ENCODE measurements at places on chromosomes 3 and 15.

GRCh38 chr3:193010191-193010590, 92.5 kb upstream of the MB21D2 start:
- no peak for DNase-seq

- no peak for DNase-seq
Observed at GRCh38 chr3:13570391-13571194, 21.7 kb downstream of the FBLN2 start.

GRCh38 chr3:189320511-189320910, 148.7 kb downstream of the TPRG1 start:
- DNase-seq, result no peak

- no peak for DNase-seq
Observed at GRCh38 chr3:122594025-122594424, 16.6 kb downstream of the PARP15 start.

- DNase-seq, result no peak
Observed at GRCh38 chr3:58679974-58680666, 13.5 kb upstream of the FAM3D start.

DNA sequence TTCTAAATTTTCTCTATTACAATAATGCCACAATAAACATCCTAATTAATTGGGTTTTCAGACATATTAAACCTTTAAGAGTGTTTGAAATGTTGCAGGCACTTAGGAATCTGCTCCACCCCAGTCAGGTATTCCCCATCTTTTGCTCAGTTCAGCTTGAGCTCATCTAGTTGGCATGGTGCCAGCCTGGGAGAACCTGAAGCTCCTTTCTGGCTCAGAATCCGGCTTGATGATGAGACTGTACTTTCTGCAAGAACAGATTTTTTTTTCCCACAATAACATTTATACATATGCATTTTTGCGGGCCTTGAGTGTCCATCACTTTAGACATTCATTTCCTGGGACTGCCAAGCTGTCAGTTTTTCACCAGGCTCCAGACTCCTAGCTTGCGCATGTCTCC, 7.7 kb upstream of the OXSR1 start:
- no peak for DNase-seq

DNA sequence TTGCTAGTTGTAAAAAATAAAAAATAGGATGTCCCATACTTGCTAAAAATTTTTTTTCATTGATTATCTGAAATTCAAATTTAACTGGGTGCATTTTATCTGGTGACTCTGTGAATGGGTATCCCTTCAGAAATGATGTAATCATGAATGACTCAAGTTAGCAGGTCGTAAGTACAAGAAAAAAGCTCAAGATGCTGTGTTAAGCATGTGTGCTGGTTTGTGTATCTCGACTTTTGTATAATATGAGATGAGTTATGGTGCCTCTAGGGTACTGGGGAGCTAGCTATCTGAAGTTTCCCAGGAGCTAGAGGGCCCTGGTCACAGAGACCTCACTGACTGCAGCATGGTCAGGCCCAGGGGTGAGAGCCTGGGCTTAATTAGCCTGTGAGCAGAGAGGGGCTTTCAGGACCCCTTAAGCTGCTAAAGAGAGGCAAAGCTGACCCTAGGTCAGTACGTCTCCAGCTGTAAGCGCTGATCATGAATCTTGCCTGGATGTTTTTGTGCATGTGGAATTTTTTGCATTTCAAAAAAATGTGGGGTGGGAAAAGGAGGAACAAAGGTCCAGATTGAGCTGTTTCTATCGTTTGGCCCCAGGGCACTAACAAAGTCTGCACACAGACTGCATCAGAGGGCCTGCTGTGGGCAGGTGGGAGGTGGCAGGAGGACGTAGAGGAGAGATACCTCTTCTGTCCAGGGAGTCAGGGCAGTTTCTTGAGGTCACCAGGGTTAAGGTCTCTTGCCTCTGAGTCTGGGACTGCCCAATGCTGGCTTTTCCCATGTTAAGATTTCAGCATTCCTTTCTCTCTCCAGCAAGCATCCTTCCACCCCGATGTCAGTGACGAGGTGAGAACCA, 233.2 kb upstream of the TPM1 start:
- peak; percentile 43 for DNase-seq

GRCh38 chr15:55897560-55898336, 95.7 kb downstream of the NEDD4 start:
- peak; percentile 70 for DNase-seq

DNA sequence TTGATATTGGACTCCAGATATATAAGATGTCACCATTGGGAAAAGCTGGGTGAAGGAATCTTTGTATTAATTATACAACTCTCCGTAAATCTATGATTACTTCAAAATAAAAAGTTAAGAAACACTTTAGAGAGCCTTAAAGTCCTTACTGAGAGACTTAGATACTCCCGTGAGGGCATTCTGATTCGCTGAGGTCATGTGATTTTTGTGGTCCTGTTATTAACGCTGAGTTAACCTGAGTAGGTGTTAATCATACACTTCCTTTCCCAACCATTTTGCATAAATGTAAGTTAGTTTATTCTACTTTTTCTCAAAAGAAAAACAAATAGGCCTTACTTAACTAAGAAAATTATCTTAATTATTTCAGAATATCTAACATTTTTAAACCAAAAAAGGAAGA, 67.1 kb upstream of the LMOD3 start:
- no peak for DNase-seq

DNA sequence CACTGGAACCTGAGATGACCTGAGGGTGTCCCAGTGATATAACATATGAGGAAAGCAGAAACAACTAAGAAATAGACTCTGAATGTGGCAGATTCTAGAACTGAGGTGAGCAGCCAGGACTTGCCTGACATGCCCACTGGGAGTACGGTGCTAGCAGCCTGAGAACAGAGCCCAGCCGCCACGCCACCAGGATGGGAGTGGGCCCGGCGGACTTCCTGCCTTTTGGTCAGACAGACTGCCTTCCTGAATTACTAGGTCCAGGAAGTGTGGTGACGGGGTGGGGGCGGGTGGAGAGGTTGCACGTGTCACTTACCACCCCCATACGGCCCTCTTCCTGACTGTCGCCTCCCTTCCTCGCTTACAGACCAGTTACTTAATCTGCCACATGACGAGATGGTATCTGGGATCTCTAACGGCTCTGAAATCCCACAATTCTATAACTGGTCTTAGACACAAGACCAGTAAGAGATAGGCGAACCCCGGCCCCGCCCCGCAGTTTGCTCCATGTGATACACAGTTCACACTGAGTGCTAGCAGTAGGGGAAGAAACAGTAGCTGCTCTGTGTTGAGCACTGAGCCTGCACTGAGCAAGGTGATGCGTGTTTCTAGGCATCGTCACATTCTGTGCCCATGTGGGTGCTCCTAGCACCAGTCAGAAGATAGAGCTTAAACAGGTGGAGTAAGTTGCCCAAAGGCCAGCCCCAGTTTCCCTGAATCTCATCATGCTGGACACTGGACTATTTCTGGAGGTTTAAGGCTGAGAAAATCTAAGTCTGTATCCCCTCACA, 95.7 kb downstream of the CPN2 start:
- peak; percentile 70 for DNase-seq

GRCh38 chr3:124935264-124935663, 713 bp upstream of the MUC13 start:
- DNase-seq, result no peak

DNA sequence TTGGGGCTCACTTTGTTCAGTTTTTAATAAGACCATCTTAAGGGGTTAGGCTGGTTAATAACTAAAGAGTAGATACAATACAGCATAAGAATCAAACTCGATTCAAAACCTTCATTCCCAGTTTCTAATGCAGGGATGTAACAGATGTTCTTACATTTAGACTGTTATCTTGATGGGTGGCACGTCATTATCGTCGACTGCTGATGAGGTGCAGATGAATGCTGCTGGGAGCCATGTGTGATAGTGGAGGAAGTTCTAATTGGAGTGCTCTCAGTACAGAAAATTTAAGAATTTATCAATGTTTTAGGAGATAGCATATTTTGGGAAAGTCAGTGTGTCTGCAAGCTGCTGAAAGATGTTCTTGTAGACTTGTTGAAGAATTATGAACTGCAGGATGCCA, 331.5 kb downstream of the PTPRG start:
- DNase-seq, result no peak

DNA sequence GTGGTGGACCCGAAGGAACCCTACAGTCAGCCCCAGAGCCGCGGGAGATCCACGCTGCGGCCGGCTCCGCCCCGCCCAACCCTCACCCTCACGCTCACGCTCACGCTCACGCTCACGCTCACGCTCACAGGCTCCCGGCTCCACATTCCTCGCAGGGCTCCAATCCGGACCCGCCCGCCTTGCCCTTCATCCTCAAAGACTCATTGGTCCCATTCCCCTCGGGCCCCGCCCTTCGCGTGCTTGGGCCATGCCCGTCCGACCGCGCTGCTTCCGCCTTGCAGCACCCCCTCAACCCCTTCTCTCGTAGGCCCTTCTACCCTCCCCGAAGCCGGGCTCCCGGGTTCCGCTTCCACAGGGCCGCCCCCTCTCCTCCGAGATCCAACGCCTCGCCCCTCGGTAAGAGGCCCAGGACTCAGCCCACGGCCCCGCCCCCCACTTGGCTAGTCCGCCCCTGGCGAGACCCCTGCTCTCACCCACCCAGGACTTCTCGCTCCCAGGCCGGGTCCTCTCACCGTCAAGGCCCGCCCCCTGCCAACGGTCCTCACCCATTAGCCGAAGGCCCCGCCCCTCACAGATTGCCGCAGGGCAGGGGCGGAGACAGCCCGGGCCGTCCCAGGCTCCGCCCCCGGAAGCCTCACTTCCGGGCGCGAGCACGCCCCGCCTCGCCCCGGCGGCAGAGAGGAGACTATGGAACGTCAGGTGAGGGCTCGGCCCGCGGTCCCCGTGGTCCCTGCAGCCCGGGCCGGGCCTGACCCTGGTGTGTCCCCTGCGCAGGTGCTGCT, at the start of gene APEH:
Gene APEH, plus strand, starts transcription at position 637 of the 782 bp plus-strand sequence. Its CDS starts 51 bp downstream, at position 688.
- peak; percentile 97 for DNase-seq

DNA sequence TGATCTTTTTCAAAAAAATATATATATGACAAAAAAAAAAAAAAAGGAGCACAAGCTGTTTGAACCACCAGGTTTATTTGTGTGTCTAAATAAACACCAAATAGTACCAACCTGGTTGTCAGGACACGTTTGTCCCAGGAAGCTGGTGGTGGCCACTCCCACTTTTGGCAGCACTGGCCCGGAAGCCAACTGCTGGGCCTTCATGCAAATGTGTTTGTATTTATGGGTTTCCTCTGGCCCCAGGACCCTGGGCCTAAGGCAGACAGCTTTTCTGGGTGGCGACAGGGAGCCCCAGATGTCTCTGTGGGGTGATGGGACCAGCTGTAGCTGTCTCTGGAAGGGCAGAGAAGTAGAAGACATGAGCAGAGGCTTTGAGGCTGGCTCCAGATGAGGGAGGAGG, 31.6 kb downstream of the PRKCD start:
- no peak for DNase-seq

GRCh38 chr3:178982137-178982536, 89.5 kb downstream of the ZMAT3 start:
- no peak for DNase-seq

- peak; percentile 10 for DNase-seq
Observed at GRCh38 chr3:59235634-59236012, 185.8 kb upstream of the CFAP20DC start.

DNA sequence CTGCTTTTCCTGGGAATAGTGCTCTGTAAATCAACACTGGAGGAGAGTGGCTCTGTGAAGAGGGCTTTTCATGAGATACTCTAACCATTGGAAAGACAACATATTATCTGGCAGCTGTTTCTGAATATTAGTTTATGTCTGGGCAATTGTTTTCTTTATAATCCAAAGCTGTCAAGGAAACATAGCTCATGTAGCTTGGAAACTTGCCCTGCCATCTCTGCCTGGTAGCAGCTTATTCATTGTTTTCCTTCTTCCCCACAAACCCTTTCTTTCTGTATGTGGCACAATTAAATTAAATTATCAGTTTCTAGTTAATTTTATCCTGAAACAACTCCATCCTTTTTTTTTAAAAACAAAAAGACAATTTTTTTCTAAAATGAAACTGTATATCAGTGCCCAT, 160.0 kb downstream of the EDEM1 start:
- DNase-seq, result no peak

DNA sequence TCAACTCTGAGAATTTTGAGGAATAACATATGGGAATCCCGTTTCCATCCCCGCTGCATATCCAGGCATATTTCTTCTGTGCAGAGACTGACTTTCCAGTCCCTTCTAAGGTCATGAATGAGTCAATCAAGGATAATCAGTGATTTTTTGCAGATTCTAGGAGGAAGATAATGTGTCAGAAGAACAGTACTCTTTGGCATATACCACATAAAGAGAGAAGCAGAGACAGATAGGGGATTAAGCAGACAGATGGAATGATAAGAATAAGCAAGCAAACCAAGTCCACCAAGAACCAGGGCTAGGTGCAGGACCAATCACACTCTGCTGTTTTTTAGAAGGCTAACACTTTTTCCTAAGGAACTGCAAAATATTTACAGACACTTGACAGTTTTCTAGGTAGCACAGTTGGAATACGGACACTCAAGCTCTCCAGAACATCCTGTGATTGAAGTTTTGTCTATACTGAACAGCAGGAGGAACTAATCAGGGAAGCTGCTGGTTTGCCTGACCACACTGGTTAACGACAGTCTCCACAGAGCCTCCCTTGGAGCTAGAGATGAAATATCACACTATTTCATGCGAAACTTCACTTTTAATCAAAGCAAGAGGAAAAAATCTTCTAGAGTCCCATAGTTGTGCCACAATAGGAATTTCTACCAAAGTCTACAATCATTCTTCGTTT, 450.0 kb upstream of the KCNMB2 start:
- DNase-seq, result no peak

DNA sequence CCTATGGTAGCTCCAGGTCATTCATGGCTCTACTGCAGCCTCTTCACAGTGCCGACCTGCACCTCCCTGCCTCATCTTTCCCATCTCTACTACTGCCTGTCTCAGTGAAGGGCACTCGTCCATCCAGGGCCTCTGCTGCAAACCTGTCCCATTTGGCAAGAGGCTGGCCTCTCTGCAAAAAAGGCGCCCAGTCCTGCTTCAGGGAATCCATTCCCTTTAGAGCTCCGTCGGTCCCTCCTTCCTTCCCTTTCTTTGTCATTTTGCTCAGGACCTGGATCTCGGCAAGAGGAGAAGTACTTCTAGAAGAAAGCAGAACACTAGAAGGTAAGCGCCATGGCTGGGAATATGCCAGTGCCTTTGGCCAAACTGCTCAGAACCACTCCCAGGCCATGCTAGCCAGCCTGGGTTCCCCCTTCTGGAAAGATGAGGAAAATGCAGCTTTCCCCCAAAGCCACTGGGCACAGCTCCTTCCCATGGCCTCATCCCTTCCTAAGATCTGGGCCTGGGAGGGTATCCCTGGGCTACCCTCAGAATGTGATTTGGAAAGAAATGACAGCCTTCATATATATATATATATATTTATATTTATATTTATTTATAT, 6.4 kb upstream of the ISL2 start:
- peak; percentile 72 for DNase-seq

DNA sequence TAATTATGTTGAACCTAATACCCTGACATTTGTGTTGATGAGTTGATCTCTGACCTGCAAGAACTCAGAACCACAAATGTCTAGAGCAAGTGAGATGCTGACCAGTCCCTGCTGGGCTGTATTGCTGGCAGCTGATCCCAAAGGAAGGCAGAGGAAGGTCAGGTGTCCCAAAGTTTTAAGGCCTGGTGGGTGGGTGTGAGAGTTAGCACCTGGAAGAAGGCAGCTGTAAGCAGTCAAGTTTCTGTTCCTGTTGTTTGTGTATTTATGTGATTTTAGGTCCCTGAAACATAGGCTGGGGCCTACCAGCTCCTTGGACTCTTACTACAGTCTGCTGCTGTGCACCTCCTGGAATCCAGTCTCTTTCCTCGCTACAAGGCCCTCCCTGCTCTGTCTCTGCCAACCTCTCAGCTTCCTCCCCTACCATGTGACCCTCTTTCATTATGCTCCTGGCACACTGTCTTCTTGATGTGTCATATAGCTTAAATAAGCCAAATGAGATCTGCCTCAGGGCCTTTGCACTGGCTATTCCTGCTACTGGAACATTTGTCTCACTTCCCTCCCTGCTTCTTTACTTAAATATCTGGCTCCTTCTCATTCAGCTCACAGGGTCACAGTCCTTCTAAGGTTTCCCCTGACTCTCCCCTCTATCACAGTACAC, 31.0 kb upstream of the ATOSA start:
- no peak for DNase-seq

All from ELF-1 (cell line).